ENCODE measurements at places on chromosomes 11 and 22.

- DNase-seq, result no peak
These were observed 664 bp downstream of the DDB2 start for GRCh38 chr11:47215366-47215910.

GRCh38 chr22:48432781-48433518 lies 1394.7 kb downstream of the BRD1 start:
- no peak for DNase-seq

- no peak for DNase-seq
These were observed 4.9 kb downstream of the HTATIP2 start for GRCh38 chr11:20368438-20368837.

DNA sequence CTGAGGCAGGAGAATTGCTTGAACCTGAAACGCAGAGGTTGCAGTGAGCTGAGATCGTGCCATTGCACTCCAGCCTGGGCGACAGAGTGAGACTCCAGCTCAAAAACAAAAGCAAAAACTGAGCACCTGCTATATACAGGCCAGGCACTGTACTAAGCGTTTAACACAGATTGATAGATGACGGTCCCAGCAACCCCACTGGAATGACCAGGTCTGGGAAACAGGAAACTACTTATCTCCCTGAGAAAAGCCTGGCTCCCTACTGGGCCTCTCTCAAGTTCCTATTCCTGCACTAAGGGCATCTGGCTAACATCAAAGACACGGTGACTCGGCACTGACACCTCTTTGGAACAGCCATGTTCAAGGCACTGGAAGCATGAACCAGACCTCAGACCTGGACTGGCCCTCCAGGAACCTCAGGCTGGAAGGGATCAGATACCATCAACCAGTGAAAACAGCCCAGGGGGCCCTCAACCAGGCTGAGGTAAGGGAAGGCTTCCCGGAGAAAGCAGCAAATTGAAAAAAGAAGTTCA lies 16.6 kb downstream of the ARAP1 start:
- DNase-seq, result no peak

GRCh38 chr11:133949129-133949528 lies 7.6 kb downstream of the IGSF9B start:
- no peak for DNase-seq

DNA sequence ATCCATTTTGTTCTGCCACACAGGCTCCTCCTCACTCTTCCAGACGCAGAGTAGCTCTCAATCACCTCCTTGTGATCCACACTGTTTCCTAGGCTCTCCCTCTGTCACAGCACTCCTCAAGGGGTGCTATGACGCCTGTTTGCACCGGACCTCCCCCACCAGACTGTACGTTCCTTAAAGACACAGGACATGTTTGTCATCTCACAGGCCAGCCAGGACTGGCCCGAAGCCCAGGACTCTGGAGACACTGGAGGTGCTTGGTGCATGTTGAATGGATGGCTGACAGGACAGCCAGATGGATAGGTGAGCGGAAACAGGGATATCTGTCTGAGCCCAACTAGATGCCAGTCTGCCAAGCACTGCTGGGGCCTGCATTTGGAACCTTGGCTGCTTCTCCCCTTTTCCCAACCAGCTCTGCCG lies 13.6 kb downstream of the PLA2G6 start:
- no peak for DNase-seq

GRCh38 chr11:70176940-70177689 lies 26.0 kb upstream of the FADD start:
- DNase-seq, result peak; percentile 56

DNA sequence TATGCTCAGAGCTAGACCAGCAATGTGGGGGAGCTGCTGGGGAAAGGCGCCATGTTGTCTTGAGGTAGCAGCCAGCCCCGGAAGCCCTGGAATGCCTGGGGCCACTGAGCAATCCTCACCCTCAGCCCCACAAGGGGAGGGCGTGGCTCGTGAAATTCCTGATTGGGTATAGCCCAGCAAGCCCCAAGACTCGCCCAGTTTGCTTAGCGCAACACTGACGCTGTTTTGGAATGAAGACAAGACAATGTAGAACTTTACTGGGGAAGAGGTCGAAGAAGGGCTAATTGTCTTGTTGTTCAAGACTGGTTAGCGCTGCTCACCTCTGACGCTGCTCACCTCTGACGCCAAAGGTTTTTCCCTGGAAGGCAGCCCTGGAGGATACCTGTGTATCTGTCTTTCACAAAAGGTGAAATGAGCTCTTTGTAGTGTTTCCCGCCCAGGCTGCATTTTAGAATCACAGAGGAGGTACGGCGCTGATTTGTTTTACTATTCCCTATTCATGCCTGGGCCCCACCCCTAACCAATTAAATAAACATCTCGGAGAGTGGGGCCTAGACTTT lies 47.6 kb downstream of the ST3GAL4 start:
- no peak for DNase-seq

DNA sequence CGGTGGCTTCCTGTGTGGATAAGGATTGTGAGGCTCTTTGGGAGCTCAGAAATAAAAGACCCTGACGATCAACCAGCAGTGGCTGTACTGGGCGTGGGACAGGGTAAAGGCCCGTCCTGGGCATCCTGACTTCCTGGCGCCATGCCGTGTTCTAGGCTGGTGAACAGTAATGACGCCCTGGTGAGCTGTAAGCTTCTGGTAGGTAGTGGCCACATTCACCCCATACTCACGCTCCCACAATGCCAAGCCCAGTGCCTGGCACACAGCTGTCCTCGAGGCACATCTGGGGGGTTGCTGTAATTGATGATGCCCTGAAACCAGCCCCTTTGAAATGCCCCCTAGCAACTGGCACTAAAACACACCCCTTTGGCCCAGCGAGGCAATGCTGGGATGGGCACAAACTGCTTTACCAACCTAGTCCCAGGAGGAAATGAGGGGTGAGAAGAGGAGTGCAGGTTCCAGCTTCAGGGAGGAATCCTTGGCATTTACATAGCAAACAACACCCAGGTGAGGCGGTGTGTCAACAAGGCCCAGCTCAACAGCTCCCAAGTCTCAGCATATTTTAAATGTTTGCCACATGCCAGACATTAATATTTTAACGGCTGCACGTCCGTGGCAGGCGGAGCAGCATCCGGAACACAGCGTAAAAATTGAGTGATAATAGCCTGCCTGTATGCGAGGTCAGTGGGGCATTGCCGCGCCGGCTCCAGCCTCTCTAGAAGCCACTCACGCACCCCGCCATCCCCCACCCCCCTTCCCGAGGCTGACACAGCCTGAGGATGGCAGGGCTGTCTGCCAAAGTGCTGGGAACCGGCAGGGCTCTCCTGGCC lies 79.3 kb downstream of the DSCAML1 start:
- DNase-seq, result no peak

DNA sequence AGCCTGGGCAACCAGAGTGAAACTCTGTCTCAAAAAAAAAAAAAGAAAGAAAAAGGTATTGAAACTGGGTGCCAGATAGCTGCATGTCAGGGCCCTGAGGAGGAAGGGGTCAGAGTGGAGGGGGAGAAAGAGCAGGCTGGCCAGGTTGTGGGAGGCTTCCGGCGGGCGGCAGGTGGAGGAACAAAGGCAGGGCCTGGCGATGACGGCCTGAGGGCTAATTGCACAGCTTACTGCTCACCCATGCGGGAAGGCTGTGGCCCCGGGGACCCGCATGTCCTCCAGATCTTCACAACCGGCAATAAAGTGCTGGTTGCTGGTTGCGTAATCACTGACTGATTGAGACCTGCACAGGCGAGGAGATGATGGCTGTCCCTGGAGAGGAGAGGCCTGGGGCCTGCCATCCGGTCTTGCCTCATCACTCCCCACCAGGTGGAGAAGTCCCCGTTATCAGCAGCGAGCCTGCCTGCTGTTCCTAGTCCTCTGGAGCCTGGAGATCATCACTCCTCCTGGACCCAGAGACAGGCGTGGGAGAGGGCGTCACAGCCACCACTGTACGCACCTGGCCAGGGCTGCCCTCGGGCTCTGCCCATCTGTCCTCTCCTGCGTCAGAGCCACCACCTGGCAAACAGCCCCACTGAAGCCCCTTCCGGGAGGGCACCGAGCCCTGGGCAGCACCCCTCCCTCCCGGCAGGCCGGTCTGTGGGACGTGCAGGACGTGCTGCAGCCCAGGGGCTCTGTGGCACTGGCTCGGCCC lies 18.7 kb downstream of the H19 start:
- no peak for DNase-seq

DNA sequence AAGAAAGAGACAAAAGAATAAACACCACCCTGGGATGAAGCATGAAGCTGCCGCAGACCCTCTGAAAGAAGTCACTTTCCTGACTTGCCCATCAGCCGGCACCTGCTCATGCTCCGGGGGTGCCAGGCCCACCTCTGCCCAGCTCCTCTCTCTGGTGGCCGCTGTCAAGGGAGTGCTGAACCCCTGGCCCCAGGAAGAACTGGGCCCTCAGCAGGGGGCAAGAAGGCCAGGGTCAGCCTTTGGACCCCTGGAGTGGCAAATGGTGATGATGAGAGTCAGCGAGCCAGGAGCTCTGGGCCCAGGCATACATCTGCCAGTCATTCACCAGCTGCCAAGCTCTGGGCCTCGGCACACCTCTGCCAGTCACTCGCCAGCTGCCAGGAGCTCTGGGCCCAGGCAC lies 17.4 kb downstream of the TTLL8 start:
- DNase-seq, result no peak

GRCh38 chr11:48093795-48094642 lies 113.7 kb downstream of the PTPRJ start:
- no peak for DNase-seq

DNA sequence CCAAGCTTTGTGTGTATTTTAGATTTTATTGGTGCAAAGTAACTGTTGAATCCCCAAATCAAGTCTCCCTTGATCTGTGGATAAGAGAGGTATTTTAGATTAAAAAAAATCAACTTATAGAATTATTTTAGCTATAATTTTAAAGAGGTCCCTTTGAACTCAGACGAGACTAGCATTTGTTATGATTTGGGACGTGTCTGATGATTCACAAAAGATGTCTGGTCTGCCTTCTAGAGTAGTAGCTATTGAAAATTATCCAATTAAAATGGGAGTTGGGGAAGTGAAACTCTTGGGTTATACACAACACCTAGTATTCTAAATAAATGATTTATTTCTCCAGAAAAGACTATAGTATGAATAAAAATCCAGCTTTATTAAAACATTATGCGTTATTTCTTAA lies 227.9 kb upstream of the GRIA4 start:
- no peak for DNase-seq

DNA sequence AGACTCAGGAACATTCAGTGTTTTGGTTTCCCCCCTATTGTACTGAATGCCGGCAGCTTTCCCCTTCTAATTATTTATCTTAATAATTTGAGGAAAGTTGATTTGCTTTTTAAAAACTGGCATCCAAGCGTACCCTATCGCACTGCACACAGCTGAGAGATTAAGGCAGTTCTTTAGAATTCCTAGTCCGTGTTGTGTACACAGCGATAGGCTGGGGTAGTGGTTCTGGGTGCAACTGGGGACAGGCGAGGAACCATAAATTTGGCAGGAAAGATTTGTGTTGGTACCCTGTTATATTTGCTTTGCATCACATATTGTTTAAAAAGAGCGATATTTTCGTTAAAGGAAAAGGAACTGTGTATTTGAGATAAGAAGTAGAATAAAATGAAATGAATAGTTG lies 39.2 kb downstream of the PTPRJ start:
- DNase-seq, result no peak

GRCh38 chr11:107453594-107454286 lies 3.9 kb downstream of the CWF19L2 start:
- no peak for DNase-seq

GRCh38 chr22:45537734-45538181 lies 35.1 kb downstream of the FBLN1 start:
- DNase-seq, result no peak

DNA sequence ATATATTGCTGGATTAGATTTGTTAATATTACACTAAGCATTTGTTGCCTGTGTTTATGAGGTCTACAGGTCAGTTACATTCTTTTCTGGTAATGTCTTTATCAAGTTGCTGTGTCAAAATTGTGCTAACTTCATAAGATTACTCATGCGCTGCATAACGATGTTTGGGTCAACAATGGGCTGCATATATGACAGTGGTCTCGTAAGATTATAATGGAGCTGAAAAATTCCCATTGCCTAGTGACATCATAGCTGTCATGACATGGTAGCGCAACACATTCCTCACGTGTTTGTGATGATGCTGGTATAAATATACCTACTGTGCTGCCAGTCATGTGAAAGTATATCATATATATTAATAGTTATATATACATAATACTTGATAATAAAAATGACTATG lies 34.2 kb downstream of the POLD3 start:
- DNase-seq, result no peak

- DNase-seq, result no peak
These were observed 23.3 kb downstream of the TSPAN32 start for GRCh38 chr11:2325123-2325522.

DNA sequence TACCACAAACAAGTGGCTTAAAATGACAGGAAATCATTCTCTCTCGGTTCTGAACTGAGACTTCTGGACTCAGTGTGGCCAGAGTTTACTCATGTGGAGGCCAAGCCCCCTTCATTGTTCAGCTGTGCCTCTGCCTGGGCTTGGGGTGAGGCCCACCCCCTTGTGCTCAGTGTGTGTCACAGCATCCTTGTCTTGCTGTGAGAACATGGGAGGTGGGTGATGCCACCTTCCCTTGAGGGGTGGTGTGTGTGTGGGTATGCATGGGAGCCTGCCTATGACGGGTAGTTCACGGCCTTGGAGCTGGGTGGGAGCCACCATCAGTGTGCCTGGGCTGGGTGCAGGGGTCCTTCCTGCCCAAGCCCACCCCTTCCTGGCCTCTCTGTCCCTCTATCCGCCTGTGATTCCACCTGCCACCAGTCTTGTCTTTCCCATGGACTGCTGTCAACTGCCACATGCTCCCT lies 101.7 kb downstream of the MORC2 start:
- DNase-seq, result no peak

DNA sequence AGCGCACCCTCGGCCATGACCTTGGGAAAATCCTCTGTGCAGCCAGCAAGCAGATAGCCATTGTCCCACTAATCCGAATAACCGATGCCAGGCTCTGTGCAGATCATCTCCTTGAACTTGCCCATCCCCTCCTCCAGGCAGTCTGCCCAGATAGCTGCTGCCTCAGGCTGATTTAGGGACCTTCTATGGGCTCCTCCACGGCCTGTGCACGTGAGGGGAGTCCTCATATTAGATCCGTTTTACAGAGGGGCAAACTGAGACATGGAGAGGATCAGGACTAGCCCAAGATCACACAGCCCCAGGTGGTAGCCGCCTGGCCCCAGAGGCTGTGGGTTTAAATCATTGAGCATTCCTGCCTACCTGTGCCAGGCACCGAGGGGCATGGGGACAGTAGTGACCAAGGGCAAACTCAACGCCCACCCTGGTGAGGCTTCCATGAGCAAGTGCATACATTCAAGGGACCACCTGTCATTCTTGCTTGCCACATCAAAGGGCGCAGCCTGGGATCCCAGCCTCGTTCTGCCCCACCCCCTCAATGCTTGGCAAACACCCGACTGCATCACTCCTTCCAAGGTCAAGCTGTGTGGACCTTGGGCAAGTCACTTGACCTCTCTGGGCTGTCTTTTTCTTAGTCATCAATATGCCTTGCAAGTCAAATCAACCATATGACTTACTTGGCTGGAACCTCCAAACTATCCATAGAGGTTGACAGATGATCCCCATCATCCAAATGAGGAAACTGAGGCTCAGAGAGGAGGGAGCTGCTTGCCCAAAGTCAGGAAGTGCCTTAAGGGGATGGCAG lies 131.6 kb downstream of the MN1 start:
- no peak for DNase-seq

- DNase-seq, result no peak
These were observed 7.7 kb downstream of the BLID start for GRCh38 chr11:122108192-122108799.

- peak; percentile 39 for DNase-seq
These were observed 34.1 kb downstream of the OR4D9 start for GRCh38 chr11:59545179-59546020.

GRCh38 chr11:70573701-70574151 lies 175.4 kb downstream of the CTTN start:
- no peak for DNase-seq

- no peak for DNase-seq
These were observed 6.2 kb downstream of the RAB3IL1 start for GRCh38 chr11:61911128-61911700.
